ENCODE measurements at places on chromosomes 1 and 21.

DNA sequence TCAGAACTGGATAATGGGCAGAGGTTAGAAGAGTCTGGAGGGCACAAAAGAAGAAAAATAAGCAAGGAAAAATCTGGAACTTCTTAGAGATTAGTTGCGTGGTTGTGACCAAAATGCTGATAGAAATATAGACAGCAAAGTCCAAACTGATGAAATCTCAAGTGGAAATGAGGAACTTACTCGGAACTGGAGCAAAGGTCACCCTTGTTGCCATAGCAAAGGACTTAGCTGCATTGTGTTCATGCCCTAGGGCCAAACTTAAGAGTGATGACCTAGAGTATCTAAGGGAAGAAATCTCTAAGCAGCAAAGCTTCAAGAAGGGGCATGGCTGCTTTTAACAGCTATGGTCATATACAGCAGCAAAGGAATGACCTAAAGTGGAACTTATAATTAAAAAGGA, 180.0 kb downstream of the TTLL7 start:
- DNase-seq = no peak

DNA sequence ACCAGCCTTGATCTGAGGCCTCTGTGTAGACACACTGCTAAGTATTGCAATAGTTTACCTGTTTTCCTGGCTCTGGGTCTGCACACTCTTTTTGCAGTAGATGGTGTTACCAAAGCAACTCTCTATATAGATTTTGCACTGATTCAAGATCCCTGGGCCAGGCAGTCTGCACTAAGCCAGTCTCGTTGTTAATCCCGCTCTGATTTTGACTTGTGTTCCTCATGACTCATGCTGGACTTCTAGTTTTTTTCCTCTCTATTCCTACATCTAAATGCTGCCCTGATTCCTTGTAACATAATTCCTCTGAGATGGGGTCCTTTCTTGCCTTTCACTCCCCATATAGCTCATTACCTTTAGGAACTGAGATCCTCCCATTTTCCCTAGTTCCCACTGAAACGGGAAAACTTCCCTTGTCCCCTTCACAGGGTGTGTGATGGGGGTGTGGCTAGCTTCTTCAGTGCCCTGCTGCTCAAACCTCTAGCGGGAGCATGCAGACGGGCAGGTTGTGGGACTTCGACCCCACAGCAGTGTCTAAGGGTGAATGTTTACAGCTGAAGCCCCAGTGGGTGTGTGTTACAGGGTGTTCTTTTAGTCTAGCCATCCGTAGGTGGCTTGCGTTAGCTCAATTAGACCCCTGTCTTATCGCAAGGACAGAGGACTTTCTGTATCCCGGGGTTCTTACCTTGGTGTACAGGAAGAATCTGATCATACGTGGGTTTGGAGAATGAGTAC, 106.5 kb upstream of the RAB3GAP2 start:
- no peak for DNase-seq

DNA sequence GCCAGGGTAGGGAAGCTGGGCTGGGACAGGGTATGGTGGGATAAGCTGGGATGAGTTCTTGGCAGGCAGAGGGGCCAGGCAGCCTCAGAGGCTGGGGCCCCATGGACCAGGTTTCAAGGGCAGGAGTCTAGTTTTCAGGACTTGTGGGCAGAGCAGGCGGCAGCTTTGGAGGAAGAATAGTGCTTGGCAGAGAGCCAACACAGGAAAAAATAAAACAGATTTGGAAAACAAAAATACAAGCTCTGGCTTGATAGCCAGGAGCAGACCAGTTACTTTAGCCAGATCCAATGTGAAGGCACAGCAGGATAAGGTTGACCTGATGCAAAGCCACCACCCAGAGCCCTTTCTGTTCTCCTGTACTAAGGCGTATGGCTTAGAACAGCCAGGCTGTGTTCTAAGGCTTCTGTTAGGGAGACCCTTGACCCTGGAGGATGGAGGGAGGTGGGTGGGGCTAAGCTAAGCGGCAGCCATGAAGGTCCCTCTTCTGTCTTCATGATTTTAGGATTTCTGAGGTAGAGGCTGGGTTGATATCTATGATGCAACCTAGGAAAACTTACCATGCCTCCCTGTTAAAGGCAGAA, 5.5 kb downstream of the TRAF5 start:
- no peak for DNase-seq

- DNase-seq = no peak
Measured at GRCh38 chr21:27694667-27695066, 727.8 kb upstream of the ADAMTS5 start.

DNA sequence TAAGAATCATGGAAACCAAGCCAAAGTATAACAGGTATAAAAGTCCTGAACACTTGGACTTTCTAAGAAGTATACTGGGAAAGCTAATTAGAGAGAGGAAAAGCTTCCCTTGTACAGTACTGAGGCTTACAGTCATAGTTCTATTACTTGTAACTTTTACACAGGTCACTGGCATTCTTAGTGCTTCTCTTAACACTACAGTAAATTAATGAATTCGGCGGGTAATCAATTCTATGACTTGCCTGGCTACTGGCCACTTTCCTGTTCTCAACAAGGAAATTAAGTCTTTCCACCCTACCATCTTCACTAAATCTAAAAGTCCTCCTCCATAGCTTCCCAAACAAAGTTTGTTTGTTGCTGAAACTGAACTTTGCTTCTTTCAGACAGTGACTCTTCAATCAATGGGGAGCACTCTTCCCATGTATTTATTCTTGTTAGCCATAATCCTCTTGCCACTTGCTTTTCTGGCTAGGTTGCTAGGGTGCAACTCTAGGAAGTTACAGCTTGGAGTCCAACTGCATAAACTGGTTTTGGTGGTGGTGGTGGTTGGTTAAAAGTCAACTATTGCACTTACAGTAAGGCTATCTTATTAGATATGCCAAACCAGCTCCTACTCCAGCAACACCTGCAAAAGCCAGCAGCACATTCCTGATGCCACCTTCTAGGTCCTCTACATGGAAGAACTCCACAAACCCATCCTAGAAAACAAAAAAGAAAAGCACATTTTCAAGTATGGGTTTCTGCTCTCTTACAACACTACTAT, 2.4 kb downstream of the MCL1 start:
- DNase-seq = no peak

DNA sequence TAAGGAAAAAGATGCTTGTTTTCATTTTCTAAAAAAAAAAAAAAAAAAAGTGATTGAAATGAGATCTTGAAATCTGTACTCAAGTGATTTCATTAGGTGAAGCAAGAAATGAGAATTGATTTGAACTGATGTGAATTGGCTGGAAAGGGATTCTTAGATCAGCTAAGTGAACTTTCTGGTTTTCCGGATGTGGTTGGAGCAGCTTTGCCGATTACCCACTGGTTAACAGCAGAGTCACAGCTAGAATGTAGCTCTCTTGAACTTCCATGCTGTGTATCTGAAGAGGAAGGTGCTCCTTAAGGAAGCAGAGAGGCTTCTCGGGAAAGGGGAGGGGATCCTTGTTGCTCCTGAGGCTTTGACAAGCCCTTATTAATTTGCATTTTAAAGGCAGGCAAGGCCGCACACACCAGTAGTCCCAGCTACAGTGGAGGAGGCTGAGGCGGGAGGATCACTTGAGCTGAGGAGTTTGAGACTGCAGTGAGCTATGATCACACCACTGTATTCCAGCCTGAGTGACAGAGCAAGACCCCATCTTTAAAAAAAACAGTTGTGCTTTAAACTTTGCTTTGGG, 28.7 kb upstream of the PWP2 start:
- no peak for DNase-seq

- no peak for DNase-seq
Measured at GRCh38 chr1:157978586-157979403, 14.7 kb upstream of the KIRREL1 start.

DNA sequence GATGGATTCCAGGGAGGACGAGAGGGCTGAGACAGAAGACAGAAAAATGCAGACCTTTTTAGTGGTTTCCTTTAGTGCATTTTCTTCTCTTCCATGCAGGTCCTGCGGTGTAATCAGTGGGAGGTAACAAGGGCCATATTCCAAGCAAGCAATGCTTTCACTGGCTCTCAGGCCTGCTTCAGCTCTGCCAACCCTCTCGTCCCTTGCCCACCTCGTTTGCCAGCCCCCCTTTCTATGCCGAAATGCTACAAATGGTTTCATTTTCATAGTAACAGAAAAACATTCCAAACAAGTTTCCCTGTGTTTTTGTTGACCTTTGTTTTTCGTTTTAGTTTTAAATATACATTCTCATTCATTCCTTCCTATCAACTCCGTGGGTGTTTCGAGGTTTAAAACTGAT, 443.1 kb downstream of the TTLL7 start:
- DNase-seq = no peak

DNA sequence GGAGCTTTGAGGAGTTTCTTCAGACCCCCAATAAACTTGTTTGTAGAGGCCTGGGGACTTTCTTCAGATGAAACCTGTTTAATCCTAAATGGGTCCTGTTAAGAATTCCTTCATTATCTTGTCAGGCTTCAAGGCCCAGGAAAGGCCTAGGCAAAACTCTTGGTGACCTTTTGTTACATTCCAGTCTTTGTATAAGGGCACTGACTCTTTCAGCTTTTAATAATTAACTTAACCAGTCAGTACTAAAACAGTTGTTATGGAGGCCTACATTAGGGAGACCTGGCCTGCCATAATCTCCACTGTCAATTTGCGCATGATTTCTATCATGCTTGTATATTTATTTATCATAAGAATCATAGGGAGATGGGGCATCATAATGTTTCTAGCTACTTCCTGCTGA, 110.2 kb downstream of the FCRL5 start:
- DNase-seq = no peak

DNA sequence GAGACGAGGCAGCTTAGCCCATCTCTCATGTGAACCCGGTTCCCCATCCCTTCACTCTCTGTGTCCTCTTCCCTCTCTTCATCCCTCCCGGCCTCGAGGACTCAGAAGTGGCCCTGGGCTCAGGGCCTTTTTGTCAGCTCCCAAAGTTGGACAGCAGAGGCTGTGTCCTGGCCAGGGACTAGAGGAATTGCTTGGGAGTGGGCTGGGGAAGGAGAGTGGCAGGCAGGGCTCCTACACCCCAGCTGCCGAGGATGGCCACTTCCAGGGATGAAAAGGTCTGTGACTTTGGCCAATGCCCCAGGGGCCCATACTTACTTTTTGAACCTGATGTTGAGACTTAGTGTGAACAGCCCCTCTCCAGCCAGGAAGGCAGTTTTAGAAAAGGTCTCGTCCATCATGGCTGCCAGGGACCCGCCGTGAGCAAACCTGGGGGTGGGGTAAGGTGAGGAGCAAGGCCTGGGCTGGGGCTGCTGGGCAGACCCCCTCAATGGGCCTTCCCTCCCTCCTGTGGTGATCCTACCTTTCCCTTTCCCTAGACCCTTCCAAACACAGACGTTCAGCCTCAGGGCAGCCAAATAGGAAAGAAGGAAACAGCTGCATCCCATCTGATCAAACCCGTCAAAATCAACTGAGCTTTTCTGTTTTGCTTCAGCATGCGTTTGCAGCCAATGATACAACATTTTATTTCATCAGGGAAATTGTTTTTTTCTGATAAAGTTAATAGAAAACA, 5.5 kb downstream of the THEM5 start:
- no peak for DNase-seq
